ENCODE measurements at places on chromosomes 12 and 14. TPM values are rescaled to one million over a fixed set of nuclear protein-coding genes. Genes with fewer than 3 reads are reported as not detected.

Gene GYS2
- not detected for polyA plus RNA-seq

Gene FLRT2
- 68.8 TPM for polyA plus RNA-seq

DNA sequence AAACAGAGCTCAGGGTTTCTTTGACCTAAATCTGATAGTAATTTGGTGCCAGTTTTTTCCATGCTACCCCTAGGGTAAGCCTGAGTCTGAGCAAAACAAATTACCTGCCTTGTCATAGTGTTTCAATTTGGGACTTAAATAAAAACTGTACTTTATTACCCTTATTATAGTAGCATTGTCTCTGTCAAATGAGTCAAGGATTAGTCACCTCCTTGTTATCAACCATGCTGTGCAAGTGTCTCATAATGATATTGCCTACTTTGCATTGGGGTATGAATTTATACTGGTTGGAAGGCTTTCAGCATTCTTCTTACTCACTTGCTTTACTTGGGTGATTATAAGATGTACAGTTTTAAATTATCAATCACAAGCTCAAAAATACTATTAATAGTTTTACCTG is 380.0 kb downstream of the LRFN5 start:
- DNase-seq: no peak

Gene NUP107
- 39.3 TPM for polyA plus RNA-seq

Gene KRT77
- polyA plus RNA-seq: 2.2 TPM

- no peak for DNase-seq
These were observed 537.6 kb upstream of the TMEM132C start for GRCh38 chr12:127729381-127729780.

Gene RFLNA
- 16.7 TPM for polyA plus RNA-seq

DNA sequence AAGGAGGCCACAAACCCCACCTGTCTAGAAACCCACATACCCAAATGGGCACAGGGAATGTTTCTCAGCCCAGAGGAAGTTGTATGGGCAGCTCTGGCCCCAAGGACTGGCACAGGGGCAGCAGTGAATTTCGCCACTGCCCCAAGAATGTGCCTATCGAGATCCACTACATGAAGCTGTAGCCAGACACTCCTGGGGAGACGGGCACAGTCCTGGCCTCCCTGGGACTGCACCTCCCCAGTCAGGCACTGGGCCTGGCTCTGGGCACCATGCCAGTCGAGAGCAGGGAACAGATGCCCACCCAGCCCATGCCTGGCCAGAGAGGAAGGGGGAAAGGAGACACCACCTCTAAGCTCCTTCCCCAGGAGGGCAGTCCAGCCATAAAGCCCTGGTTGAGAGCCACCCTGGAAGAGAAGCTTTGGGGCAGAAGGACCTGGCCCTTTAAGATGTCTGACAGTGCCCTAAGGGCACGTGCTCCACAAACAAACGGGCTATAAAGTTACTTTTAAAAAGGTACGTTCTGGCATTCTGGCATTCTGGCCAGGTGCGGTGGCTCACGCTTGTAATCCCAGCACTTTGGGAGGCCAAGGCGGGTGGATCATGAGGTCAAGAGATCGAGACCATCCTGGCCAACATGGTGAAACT is 8.4 kb downstream of the ADCY6 start:
- DNase-seq: no peak

Gene AQP6
- 7.3 TPM for polyA plus RNA-seq

Data from spinal cord (tissue), 10 donors.